ENCODE measurements at places on chromosomes 11 and 22. TPM values are rescaled to one million over a fixed set of nuclear protein-coding genes. Genes with fewer than 3 reads are reported as not detected.

Gene SYT7
- 0.93 TPM for total RNA-seq

Gene CTNND1
- 110 TPM for total RNA-seq

Gene OR6A2
- total RNA-seq = 0.04 TPM

Gene HEPN1
- not detected for total RNA-seq

Gene POU2AF3
- total RNA-seq = 2.7 TPM

Gene ADM
- total RNA-seq = 23.6 TPM

Gene AP1B1
- 19.9 TPM for total RNA-seq

Gene STARD10
- total RNA-seq = 39.0 TPM

Gene GNB1L
- 4.6 TPM for total RNA-seq

Gene MS4A14
- 0.35 TPM for total RNA-seq

Gene GLYATL1
- total RNA-seq = 0.58 TPM

Gene ARRB1
- total RNA-seq = 14.7 TPM

Gene RTN4R
- 7.3 TPM for total RNA-seq

Gene BIRC3
- total RNA-seq = 0.98 TPM

Gene OR5L2
- total RNA-seq = not detected

Gene NXPE2
- total RNA-seq = 0.18 TPM

Gene NCAM1
- 87.0 TPM for total RNA-seq

Gene TMEM132A
- 36.8 TPM for total RNA-seq

Gene SELENOO
- 11.8 TPM for total RNA-seq

Gene YPEL4
- 0.53 TPM for total RNA-seq

Gene MOGAT2
- total RNA-seq = not detected

Gene LMNTD2
- total RNA-seq = 0.22 TPM

Gene DDX6
- total RNA-seq = 91.4 TPM

Gene SCT
- total RNA-seq = 55.2 TPM

Gene TUB
- 16.7 TPM for total RNA-seq

Gene INS
- total RNA-seq = not detected

Data from muscle of leg (tissue), 16 donors.